ENCODE measurements at places on chromosomes 7 and 10.
A peak's percentile ranks its signal among the peaks of the same experiment; 100 is the strongest.

- DNase-seq: peak; percentile 11
Observed at GRCh38 chr7:79455173-79455790, 1.8 kb upstream of the MAGI2 start.

GRCh38 chr7:11779864-11780674, 51.9 kb downstream of the THSD7A start:
- no peak for DNase-seq

GRCh38 chr10:77787440-77787839, 139.1 kb downstream of the DLG5 start:
- DNase-seq: no peak

DNA sequence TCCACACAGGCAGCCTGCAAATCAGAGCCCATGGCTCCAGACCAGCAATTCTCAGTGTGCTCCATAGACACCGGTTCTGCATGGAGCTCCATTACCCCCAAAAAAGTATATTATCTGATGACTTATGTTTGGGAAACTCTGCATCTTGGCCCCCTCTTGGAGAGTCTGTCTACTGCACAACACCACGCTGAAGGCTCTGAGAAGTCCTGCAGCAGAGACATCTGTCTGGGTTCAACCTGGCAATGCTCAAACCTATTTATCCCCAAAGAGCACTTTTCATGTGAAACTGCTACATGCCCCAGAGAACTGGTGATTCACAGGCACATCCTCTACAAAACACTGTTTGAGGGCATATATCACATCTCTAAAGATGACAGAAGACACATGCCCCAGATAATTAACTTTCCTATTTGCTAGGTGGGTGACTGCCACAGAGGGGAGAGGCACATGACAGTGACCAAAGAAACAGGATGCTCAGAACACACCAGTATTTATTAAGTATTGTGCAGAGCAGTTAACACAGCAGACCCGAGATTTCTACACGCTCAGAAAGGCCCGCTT, 83.8 kb downstream of the DLG5 start:
- no peak for DNase-seq

Measured in lung (tissue), 17 donors.